ENCODE measurements at places on chromosomes 16 and 17.

DNA sequence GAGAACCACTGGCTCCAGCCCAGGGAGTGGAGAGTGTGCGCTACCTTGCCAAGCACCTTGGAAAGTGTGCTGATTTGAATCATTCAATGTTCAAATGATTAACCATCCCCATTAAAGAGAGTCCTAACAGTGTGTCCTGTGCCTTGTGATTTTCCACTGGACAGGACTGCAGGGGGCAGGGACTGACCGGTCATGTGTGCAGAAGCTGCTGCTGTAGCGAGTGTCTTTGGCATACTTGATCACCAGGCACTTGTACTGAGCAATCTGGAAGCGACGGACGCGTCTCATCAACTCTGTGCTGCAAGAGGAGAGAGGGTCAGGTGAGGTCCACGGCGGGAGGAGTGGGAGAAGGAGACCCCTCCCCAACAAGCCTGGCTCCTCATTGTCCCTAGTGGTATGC lies 2.0 kb downstream of the TK1 start:
- DNase-seq = no peak

DNA sequence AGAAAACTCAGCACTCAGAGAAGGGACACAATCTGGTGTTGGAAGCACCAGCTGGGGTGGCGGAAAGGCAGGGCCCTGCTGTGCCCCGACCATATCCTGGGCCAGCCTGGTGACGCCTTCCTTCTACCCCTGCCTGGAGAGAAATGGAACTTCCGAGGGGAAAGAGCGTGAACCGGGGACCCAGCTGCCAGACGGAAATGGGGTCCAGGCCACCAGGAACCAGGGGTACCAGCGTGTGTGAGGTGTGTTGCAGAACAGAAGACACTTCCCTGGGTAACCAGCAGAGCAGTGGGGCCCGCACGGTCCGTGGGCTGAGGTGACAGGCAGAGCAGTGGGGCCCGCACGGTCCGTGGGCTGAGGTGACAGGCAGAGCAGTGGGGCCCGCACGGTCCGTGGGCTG lies 6.8 kb downstream of the RAB40B start:
- no peak for DNase-seq

- no peak for DNase-seq
Observed at GRCh38 chr17:73463821-73464220, 152.0 kb upstream of the CDC42EP4 start.

DNA sequence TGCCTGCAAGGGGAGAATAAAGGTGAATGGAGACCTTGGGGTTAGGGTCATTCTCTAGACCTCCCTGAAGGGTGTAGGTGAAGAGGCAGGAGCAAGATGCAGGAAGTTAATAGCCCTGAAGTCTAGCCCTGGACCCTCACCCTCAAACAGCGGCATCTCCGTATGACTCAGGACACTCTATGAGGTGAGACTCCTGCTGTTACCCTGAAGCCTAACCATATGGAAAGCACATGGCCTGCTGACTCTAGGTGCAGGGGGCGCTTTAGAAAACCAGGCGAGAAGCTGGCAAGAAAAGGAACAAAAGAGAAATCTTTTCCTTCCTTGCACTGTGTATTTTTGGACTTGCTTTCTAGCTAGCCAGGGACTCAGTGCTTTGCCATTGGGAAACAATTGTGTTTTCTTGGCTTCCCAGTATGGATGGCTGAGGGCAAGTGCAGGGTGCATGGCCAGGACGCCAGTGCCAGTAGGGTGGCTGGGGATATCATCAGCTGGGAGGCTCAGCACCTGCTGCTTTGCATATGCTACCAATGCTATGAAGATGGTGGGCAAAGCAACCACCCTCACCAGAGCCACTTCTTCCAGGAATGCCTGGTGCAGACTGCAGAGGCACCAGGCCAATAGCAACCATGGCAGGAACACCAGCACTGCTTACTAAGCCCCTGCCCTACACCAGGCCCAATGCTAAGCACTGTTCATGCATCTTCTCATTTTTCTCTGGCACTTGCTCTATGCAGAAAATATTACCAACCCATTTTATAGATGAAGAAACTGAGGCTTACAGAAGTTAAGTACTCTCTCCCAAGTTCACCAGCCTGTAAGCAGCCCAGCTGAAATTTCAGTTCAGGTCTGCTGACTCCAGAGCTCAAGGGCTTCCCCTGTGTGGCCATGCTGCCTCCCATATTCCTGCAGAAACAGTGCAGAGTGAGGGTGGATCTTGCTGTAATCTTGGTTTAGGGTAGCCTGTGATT lies 425.1 kb downstream of the SLC39A11 start:
- DNase-seq = no peak

Data from RWPE1 (cell line).